ENCODE measurements at places on chromosomes 16 and 17.

DNA sequence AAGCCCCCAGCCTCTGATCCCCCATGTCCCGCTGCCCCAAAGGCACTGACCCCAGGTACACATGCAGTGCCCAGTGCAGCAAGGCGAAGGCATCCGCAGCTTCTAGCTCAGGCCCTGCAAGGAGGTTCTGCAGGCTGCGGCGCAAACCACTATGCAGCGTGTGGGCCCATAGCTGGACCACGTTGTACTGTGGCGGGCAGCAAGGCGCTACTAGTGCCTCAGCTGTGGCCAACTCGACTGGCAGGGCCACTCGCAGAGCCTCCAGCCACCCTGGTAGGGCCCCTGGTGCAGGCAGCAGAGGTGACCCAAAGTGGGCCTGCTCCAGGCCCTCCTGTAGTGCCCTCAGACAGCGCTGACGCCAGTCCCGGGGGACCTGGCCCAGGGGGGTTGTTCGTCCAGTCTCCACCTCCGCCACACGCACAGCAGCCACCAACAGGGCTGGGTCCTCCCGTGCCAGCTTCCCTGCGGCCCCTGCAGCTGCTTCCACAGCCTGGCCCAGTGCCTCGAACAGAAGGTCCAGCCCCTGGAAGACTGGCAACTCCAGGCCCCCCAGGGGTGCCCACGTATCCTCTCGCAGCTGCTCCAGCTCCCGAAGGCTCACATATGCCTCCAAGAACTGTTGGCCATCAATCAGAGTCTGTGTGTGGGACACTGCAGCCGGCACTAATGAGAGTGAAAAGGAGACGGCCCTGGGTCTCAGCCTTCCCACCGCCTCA is 2.6 kb downstream of the EXOC3L1 start:
- DNase-seq: no peak

DNA sequence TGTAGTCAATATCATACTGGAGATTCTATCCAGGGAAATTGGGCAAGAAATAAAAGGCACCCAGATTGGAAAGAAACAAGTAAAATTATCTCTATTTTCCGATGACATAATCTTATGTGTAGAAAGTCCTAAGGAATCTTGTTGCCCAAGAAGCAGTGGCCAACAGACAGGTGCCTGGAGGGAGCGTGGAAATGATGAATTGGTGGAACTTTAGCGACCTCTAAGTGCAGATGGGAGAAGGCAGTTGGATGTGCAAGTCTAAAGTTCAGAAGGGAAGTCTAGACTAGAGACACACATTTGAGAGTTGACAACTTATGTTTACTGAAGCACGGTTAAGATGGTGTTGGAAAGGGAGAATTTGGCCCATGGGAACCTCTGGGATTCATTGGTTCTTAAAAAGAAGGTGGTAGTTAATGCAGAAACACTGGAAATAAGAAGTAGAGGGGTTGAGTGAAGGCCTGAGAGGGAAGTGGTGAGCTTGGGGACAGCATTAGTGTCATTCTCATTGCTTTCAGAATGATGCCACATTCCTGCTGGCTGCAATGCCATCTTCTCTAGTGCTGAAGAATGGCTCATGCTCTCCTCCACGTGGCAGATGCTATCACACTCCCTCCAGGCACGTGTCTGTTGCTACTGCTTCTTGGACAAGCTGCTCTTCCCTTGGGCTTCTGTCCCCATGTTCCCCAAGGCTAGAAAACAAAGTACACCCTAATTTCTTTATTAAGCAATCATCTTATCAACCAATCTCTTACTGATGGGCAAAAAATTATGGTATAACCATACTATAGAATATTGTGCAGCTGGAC is 24.0 kb downstream of the TAT start:
- DNase-seq: no peak

DNA sequence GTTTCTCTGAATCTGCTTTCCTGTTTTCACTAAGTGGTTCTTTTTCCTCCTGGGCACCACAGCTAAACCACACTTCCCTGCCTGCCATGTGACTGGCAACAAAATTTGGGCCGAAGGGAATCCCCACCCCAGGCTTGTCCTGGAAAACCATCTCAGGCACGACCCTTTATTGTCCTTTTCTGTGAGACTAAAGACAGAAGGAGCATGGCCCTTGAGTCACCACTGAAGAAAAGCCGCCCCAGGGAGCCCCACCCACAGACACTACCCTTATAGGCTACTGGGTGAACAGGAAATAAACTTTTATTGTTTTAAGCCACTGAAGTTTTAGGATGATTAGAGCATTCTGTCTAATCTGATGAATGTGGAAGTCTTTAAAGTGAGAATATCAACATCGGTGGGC is 88.6 kb upstream of the BRD7 start:
- no peak for DNase-seq

GRCh38 chr17:76189247-76189646 is 48.2 kb upstream of the FOXJ1 start:
- no peak for DNase-seq

DNA sequence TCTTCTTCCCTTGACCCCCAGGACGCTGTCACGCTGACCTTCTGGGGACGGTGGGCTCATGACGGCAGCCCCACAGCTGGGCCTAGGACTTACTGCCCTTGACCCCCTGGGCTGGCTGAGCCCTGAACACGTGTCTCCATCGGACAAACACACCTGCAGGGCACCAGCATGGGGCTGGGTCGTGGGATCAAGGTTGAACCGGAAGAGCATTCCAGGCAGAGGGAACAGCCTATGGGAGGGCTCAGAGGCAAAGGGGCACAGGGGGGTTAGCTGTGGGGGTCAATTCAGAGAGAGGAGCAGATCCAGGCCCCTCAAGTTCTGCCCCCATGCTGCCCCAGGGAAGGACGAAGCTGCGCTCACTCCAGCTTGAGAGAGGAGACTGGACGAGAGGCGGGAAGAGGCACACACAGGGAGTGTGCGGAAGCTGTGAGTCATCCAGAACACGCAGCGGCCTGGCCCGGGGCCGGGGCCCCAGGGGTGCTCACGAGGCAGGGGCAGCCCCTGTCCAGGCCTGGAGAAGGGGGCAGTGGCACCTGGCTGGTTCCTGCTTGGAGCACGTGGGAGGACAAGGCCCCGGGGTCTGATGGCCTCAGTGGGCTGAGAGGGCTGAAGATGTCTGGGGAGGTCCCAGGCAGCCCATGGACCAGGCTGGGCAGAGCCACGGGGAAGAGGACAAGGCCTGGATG is 9.9 kb downstream of the SSTR5 start:
- DNase-seq: no peak

DNA sequence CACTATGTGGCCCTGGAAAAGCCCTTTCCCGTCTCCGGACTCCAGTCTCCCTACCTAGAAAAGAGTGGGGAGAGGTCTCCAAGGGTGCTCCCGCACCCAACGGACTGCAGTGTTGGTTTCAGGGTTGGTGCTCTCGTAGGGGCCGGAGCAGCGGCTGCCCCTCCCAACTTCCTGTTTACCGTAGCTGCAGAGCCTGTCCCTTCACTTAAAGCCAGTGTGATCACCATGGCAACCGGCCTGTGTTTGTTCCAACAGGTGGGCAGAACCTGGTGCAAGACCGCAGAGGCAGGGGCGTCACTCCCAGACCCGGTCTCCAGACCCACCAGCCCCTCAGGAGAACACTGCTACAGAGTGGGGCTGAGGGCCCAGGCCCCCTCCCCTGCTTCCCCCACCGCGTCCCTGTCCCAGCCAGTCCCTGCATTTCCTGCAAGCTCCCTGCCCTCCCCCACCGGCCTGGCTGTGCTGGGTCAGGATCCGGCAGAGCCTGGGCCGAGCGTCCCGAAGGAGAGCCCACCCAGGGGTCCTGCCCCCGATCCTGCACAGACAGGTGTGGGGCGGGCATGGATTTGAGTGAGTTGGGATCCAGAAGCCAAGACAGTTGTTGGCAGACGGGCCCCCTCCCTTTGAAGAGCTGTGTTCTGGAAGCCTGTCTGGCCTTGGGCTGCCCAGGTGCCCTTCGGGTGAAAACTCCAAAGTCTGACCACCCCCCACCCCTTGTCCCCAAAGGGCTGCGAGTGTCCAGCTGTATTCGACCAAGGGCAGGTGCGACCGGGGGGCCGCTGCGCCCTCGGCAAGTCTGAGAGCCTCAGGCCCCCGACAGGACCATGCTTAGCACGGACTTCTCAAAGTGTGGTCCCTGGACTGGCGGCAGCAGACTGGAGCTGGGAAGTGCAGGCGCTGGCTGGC is 1.5 kb upstream of the BAIAP3 start:
- DNase-seq: peak; percentile 51

GRCh38 chr17:31114956-31115555 is 20.3 kb downstream of the NF1 start:
- no peak for DNase-seq

GRCh38 chr16:1378087-1378803 is 26.5 kb downstream of the GNPTG start:
- DNase-seq: no peak

DNA sequence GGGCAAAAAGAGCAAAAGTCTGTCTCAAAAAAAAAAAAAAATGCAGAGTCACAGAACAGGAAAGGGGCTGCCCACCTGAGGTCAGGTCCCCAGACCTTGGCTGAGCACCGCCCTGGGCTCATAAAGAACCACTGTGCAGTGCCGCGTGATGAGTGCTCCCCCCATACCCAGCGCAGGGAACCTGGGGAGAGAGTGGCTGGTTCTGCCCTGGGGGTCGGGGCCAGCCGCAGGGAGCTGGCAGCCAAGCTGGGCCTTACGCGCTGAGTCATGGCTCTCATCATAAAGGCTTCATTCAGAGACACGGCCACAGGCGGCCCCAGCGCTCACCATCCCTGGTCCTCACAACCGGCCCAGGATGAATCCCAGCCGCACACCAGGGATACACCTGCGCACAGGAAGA is 80.7 kb downstream of the RAB11FIP4 start:
- no peak for DNase-seq

DNA sequence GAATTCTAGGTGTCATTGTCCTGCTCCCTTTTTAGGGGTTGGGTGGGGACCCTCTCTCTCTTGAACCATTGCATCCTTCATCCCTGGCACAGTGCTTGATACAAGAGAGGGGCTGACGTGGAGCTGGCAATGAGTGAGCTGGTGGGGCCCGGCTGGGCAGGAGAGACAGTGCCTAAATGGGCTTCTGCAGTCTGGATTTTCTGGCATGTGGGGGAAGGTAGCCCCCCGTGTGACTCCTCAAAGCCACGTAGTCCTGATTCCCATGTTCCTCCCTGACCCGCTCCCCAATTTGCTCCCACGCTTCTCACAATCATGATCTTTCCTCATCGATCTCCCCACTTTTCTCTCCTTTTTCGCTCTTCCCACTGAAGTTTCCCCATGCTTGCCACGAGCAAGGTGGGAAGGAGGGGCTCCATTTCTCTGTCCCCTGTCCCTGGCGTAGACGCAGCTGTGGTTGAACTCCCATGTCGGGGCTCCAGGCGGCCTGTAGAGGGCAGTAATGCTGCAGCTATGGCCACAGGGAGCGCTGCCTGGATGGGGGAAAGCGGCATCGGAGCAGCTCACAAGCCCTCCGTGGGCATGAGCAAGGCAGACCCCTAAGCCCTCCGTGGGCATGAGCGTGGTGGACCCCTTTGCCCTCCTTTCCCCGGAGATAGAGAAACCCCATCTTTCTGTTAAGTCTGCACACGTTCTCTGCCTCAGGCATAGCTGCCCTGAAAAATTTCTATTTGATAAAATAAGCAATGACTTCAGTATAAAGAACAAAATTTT is 47.5 kb downstream of the HAPSTR1 start:
- peak; percentile 65 for DNase-seq

DNA sequence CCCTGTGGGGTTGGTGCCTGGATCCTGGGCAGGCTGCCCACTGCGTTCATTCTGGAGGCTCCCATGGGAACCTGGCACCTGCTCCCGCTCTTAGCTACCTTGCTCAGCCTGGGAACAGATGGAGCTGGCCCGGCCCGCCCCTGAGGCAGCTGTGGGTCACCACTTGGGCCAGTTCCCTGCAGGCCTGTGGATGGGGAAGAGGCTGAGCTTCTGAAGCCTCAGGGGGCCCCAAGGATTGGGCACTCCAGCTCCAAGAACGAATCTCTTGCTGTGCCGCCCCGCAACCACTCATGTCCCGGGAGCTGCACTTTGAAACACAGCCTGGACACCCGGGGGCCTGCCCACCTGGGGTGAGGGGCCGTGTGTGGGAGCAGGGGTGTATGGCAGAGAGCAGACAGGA is 37.7 kb downstream of the BAHCC1 start:
- DNase-seq: peak; percentile 96

GRCh38 chr16:86601356-86601755 is 23.0 kb downstream of the FOXL1 start:
- no peak for DNase-seq

GRCh38 chr17:72191921-72192799 is 71.3 kb downstream of the SOX9 start:
- DNase-seq: no peak

DNA sequence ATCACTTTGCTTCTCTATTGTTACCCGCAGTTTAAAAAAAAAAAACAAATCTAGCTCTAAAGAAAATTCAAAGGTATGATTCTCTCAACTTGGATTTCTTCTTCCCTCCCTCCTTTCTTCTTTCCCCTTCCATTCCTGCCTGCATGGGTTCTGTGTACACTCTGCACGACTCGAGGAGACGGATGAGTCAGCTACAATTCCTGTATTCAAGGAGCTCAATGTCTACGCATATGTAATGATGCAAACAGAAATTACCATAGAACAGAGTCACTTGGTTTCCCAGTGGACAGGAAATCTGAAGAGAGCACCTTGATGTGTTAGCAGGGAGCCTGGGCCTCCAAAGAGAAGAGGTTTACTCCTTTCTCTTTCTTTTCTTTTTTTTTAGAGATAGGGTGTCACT is 92.3 kb downstream of the VPS53 start:
- DNase-seq: no peak

GRCh38 chr17:8875436-8875835 is 8.0 kb upstream of the PIK3R6 start:
- DNase-seq: no peak

- DNase-seq: no peak
These were observed 13.7 kb downstream of the KRABD2 start for GRCh38 chr17:8362651-8363332.

- DNase-seq: no peak
These were observed 225.6 kb downstream of the TANC2 start for GRCh38 chr17:63191610-63192009.

DNA sequence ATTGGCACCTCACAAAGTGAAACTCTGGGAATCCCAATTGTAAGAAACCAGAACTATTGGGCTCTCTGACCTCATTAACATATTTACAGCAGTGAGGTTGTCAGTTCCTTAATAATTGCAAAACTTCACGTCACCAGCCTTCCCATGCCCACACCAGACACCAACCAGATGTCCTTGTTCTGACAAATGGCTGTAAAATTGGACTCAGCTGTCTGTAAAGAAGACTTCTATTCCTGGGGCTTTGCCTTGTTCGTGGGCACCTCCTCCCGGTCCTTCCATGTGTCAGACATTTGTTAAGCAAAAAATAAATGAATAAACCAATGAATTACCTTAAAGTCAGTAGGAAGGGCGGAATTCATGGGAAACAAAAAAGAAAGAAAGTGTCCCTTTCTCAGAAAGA is 284.3 kb upstream of the CDH11 start:
- no peak for DNase-seq

DNA sequence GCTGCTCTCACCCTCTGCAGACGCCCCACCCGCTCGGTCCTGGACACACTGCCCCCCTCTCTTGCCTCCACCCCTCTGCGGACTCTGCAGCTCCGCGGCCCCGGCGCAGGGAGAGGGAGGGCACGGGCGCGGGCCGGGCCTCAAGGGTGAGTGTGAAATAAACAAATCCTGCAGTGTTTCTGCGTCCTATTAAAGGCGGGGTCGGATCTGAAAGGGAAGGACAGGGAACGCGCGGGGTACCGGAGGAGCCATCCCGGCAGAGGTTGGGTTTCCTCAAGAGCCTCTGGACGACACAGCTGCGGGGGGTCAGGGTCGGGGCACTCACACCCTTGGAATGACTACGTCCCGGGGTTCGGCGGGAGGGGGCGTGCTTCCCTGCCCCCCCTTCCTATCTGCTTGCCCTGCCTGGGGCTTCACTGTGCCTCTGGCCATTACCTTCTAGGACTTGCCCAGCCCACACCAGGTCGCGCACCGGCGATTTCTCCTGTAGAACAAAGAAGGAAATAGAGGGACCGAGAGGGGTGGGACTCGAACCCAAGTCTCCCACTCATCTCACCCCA is 466 bp upstream of the HSF4 start:
- DNase-seq: no peak

Measured in NCI-H345 (cell line).